Activated T-cell treated with anti-CD3 and anti-CD28 coated beads for 48 hours (primary cell): ENCODE measurements at places on chromosomes 3 and 15.

DNA sequence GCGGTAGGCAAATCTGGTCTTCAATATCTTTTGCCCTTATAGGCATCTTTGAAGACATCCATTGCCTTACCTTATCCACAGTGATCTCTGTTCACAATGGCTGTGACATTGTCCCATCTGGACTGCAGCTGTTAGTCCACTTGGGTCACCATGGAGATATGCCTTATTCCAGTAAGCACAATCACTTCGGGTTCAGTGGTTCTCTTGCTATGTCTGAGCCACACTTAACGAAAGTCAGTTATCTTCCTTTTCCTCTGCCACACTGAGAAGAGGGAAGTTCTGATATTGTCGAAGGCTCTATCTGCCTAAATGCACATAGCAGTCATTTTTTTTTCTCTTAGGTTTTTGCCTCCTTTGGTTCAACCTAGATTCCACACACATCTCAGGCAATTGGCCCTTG, 119.0 kb upstream of the SATB1 start:
- DNase-seq, result no peak

GRCh38 chr15:41966920-41967465, 5.4 kb downstream of the EHD4 start:
- no peak for DNase-seq

- DNase-seq, result no peak
Measured at GRCh38 chr3:122952520-122952919, 75.0 kb downstream of the SEMA5B start.

- DNase-seq, result no peak
Measured at GRCh38 chr15:99123713-99124451, 19.0 kb downstream of the SYNM start.

- DNase-seq, result no peak
Measured at GRCh38 chr15:56813995-56814394, 80.7 kb upstream of the ZNF280D start.

- DNase-seq, result no peak
Measured at GRCh38 chr3:155369735-155370134, 76.3 kb upstream of the STRIT1 start.

GRCh38 chr3:115284980-115285379, 137.9 kb upstream of the ZBTB20 start:
- DNase-seq, result no peak

DNA sequence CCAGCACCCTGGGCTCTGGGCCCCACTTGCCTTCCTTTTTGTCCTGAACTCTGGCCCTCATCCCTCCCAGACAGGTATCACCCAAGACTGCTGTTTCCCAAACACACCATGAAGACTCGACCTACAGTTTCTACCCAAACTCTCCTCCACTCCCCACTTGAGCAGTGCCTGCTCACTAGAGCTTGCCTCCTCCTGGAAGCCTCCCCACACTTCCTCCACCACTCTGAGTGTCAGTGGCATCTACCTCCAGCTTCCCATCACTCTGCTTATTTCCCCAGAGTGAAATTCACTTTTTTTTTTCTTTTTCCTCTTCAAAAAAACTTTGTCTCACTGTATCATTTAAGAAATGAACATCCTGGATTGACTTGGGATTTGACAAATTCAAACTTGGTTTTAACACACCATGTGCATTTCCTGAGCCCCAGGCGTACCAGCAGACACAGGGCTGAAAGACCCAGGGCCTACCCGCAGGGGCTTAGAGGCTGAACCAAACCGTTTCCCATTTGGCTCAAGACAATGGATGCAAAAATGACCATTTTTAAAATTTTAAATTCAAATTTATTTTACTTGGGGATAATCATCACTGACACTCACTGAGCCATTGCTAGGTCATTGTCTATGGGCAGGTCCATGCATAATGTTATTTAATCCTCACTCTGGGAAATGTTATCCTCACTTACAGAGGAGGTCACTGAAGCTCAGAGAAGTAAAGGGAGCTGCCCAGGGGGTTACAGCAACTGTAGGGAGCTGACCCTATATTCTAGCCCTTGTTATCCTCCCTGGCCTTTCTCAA, 62.3 kb downstream of the IQSEC1 start:
- no peak for DNase-seq

GRCh38 chr3:13066236-13066635, 7.0 kb downstream of the IQSEC1 start:
- DNase-seq, result no peak

DNA sequence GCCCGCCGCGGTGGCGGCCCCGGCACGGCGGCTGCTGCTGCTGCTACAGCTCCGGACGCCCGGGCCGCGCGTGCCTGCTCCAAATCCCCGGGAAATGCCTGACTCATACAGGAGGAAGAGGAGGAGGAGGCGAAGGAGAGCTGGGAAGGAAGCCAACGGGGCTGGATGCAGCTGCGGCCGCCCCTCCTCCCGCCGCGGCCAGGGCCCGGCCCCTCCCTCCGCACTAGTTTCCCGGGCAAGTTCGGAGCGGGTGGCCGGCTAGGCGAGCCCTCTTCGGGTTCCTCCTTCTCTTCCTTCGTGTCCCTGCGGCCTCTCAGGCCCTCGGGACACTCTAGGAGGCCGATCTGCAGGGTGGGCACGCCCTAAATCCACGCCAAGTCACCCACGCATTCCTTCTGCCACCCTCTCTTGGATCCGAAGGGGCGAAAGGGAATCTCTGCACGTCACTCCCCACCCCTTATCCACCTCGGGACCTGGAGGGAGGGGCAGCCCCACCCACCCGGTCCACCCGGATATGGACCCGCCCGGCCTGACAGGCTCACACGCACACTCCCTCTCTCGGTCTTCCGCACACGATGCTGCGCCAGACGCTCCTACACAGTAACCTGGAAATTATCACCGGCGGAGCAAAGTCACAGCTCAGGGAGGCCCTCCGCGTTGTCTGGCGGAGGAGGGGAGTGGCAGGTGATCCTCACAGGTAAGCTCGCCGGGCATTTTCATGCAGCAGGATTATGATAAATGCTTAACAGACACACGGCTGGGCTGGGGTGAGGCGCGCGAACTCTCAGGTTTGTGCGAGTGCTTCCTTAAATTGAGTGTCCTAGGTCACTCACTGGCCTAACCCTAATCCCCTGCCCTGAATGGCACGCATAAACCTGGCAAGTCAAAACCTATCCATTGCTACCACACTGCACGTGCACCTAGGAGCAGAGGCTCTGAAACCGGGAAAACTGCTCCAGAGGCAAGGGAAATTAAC, at the start of the genes OSBPL10 and ZNF860:
TSS of gene OSBPL10 (minus strand) at position 57 of the 976 bp plus-strand sequence. CDS start 83 bp downstream, outside the sequence.
TSS of gene ZNF860 (plus strand) at position 545 of the 976 bp plus-strand sequence. CDS start 7,330 bp downstream, outside the sequence.
- DNase-seq, result peak; percentile 32

- no peak for DNase-seq
Measured at GRCh38 chr3:56610669-56611335, 53.8 kb downstream of the CCDC66 start.

GRCh38 chr15:54789376-54789775, 407.4 kb downstream of the RSL24D1 start:
- DNase-seq, result no peak

DNA sequence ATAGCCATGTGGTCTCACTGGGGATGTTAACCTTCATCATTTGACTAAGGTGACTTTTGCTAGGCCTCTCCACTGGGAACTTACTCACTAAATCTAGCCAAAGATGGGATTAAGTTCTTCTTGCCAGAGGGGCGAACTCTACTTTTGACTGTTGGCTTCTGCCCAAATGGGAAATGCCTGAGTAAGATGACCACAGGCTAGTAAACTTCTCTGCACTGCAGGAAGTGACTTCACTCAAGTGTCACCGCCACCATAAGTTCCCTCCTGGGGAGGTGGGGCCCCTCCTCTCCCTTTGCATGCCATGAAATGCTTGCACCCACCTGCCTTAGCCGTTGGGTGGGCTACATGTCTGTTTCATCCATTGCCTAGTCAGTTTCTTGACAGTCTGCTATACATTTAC, 388.3 kb downstream of the FEZF2 start:
- DNase-seq, result no peak

DNA sequence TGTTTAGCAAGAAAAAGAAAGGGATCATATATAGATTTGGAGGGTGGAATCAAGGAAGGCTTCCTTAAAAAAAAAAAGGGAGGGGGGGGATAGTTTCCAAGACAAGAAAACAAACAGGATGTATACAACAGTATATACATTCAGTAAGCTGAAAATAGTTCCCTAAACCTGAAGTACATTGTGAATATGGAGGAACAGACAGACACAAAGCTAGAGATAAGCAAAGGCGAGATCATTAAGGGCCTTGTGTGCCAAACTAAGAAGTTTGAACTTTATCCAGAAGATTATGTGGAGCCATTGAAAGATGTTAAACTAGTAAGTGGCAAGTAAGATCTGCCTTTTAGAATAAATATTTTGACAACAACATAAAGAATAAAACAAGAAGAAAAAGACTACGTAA, 93.3 kb upstream of the IMPG2 start:
- no peak for DNase-seq

DNA sequence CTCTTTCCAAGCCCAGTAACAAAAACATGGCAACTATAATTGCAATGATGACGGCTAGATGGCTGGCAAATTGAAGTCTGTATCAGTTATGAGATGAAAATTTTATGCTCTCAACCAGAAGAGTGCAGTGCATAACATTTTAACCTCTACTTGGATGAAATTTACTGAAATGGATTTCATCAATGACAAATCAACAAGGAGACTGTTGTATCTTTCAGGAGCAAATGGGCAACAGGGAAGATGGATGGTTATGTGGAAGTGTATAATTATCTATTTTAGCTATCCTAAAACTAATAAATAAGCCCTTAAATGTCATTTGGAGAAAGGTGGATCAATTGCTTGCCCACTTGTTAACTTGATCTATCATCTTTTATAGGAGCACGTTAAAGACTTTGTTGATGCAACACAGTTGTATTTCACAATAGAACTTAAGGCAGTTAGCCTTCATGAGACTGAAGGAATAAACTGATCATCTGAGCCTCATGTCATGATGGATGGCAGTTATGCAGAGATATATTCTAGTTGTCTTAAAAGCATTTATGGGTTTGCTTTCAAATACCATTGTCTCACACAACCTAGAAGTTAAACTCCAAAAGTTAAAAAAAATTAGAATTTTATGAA, 315.1 kb upstream of the TBC1D5 start:
- DNase-seq, result no peak

GRCh38 chr15:33013827-33014445, 180.6 kb downstream of the FMN1 start:
- DNase-seq, result no peak

DNA sequence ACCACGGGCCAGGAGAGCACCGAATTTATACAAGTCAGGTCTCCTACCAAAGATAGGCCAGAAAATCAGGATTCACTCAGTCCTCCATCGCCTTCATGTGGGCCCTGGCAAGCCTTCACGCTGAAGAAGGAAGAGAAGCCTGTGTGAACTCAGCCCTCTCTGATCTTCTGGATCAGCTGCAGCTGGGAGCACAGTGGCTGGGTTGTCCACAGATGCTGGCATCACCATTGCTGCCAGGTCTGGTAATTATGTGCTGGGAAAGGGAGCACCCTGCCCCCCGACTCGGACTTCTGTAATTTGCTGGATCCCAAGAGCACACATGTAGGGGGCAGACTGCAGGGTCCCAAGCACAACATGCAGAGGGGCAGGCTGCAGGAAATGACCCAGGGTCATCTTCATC, 12.4 kb upstream of the PDE8A start:
- DNase-seq, result no peak

- no peak for DNase-seq
Measured at GRCh38 chr15:47675735-47676134, 41.6 kb upstream of the SEMA6D start.

DNA sequence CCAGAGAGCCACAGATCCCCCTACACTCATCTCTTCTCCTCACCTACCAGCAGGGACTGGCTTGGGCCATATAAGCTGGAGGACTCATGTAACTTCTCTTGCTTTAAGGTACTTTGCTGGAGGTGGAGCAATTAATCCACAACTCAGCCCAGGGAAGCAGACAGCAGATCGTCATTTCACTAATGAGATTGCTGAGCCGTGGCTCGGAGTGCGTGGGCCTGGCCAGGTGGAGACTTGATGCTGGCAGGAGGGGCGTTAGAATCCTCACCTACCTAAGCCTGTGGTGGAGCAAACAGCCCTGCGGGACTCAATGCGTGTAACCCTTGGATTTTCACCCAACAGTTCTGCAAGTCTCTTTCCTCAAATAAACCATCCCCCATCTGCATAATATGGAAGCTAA, 253.2 kb downstream of the RORA start:
- no peak for DNase-seq

GRCh38 chr3:127480196-127480954, 110.2 kb downstream of the TPRA1 start:
- no peak for DNase-seq

GRCh38 chr15:95556866-95557225, 773.7 kb upstream of the NR2F2 start:
- DNase-seq, result no peak

- DNase-seq, result no peak
Measured at GRCh38 chr15:94607176-94607654, 375.9 kb downstream of the MCTP2 start.

DNA sequence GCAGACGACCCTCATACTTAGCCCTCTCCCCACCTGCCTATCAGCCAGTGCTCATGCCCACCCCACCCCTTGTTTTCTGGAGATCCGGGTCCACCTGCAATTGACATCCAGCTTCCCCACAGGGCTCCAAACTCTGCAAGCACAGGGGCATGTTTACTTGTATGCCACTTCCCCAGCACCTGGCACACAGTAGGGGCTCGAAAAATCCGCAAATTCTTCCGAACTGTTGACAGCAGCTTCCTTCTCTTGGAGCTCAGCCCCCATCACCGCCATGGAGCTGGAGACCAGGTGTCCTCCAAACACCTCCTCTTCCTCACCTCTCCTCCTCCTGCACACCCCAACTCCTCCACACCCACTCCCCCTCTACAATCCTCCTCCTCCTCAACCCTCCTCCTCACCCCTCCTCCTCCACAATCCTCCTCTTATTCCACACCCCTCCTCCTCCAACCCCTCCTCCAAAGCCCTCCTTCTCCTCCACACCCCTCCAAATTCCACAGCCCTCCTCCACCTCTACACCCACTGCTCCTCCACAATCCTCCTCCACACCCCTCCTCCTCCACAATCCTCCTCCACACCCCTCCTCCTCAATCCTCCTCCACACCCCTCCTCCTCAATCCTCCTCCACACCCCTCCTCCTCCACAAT, 70.4 kb upstream of the BLM start:
- DNase-seq, result no peak

DNA sequence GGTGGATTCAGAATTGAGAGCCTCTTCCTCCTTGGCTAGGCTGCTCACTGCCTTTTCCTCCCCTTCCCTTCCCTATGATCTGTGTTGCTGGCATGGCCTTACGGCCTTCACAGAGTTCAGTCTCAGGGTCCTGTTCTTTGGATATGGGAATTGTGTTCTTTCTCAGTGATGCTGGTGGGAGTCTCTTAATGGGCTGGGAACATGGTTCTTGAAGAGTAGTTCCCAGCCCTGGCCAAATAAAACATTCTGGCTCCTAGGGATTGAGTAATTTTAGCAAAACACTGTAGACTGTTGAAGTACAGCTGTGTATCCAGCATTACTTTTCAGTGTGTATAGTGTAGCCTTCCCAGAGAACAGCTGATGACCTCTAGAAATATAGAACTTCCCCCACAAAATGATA, 22.6 kb upstream of the FILIP1L start:
- DNase-seq, result no peak

GRCh38 chr3:186220911-186221645, 112.2 kb upstream of the ETV5 start:
- DNase-seq, result no peak

- no peak for DNase-seq
Measured at GRCh38 chr15:77187751-77188464, 117.0 kb upstream of the TSPAN3 start.
